ENCODE measurements at places on chromosomes 13 and 19. TPM values are rescaled to one million over a fixed set of nuclear protein-coding genes. Genes with fewer than 3 reads are reported as not detected.

DNA sequence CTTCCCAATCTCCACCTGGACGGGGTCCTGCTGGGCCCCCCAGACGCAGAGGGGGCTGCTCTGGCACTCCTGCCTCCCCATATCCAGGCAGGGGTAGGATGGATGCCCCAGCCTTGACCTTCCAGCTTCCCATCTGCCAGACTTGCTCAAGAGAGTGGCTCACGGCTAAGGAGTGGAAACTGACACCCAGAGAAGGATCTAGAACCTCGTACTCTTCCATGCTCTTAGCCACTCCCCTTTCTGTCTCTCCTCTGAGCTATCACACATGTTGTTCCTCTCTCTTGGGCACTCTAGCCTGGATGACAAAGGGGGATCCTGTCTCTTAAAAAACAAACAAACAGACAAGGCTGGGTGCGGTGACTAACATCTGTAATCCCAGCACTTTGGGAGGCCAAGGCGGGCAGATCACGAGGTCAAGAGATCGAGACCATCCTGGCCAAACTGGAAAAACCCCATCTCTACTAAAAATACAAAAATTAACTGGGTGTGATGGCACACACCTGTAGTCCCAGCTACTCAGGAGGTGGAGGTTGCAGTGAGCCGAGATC lies 12.2 kb upstream of the FUT5 start:
- DNase-seq: no peak

GRCh38 chr19:43463381-43464133 lies 1.9 kb downstream of the LYPD3 start:
- peak; percentile 100 for DNase-seq

- no peak for DNase-seq
Measured at GRCh38 chr19:2363419-2363818, 3.4 kb downstream of the TMPRSS9 start.

DNA sequence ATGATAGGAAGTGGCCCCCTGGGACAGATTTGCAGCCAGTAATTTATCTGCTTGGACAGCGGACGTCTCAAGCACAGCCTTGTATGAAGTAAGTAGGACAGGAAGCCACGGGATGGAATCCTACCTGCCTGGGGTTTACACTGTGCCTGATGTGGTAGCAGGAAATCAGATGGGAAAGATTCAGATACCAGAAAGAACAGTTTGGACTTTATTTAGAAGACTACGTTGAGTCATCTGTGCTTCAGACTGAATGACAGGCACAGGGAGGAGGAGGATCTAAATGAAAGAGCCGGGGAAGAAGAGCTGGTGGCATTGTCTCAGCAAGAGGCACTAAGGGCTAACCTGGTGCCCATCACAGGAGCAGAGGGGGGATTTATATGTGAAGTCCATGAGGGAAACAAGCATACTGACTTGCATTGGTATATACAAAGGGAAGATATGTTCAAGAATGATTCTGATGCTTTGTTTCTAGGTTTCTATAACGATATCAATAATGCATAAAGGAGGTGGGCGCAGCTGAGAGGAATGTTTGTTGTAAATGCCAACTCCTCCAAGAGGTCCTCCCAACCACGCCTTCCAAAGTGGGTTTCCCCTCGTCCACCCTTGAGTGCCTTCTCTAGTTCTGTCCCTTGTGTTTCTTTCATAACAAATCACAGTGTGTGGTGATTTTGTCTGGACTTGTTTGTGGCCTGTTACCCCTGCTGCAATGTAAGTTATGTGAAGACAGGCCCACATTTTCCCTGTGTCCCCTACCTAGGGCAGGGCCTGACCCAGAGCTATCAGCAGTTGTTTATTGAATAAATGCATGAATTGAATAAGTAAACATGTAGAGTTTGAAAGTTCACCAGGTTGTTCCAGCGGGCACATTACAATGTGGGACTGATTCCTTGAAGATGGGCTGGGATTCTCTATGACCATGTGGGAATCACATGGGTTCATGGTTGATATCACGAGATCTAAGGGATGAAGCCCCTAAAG lies 328.4 kb downstream of the SLC7A1 start:
- DNase-seq: no peak

GRCh38 chr13:88526853-88527215 lies 855.7 kb downstream of the SLITRK5 start:
- DNase-seq: no peak

DNA sequence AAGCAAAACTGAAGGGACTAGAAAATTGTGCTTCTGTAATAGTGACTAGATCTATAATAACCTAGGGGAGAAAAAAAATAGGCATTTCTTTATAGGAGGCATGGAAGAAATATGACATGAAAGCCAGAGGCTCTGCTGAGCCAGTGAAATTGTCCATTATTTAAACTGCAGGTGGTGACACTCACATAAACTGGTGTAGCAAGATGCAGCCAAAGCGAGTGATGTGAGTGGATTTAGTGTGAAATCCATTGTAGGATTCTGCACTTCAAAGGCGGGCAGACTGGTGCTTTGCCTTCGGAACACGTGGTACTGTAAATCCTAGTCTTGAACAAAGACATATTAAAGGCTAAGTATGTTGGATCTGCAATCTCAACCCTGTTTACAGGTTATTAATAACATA lies 361.9 kb downstream of the TBC1D4 start:
- no peak for DNase-seq

GRCh38 chr13:73218181-73218580 lies 159.4 kb downstream of the KLF5 start:
- DNase-seq: no peak

DNA sequence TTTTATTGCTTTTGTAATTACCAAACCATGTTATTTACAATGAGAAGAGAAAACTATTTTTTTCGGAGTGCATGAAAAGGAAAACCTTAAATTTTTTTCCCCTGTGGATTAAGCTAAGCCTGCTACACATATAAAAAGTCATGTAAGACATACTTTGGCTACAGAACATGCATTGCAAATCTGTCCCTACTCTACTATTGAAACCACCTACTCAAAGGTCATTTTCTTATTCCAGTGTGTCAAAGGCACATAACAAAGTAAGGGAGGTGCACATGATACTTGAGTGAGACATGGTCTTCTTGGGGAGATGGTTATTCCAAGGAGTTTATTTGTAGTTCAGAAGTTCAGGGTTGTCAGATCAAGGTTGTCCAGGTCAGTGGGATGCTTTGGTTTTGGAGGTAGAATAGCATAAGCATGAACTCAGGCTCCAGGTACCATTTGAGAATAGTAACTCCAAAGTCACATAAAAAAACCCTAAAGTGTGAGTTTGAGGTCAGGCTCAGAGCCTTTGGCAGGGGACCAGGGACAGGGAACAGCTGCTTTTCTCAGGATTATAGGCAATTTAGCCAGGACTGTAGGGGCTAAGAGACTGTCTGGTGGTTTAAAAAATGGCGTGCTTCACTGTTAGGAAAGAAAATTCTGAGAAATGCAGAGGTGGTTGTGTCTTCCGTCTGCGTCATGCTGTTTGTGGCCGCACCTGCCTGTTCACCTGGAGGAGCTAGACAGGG lies 15.4 kb downstream of the FARP1 start:
- no peak for DNase-seq

KANK3 gene
- 1.5 TPM for polyA plus RNA-seq

GPR180 gene
- 0.96 TPM for polyA plus RNA-seq

Data from naive thymus-derived CD8-positive, alpha-beta T cell (primary cell).